ENCODE measurements at places on chromosomes 11 and 22.
A peak's percentile ranks its signal among the peaks of the same experiment; 100 is the strongest.

GRCh38 chr11:94854770-94855633, 86.8 kb downstream of the AMOTL1 start:
- no peak for DNase-seq

GRCh38 chr11:115471367-115471766, 32.8 kb downstream of the CADM1 start:
- DNase-seq: no peak

- DNase-seq: no peak
Observed at GRCh38 chr11:93477684-93478234, 65.4 kb downstream of the SMCO4 start.

DNA sequence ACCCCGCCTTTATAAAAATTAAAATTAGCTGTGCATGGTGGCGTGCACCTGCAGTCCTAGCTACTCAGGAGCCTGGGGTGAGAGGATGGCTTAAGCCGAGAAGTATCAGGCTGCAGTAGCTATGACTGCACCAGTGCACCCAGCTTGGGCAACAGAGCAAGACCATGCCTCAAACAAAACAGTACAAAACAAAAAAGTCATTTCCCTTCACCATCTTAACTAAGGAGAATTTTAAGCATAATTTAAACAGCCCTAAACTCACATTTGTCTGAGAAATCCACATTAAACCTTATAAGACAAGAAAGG, 23.3 kb upstream of the TFIP11 start:
- no peak for DNase-seq

DNA sequence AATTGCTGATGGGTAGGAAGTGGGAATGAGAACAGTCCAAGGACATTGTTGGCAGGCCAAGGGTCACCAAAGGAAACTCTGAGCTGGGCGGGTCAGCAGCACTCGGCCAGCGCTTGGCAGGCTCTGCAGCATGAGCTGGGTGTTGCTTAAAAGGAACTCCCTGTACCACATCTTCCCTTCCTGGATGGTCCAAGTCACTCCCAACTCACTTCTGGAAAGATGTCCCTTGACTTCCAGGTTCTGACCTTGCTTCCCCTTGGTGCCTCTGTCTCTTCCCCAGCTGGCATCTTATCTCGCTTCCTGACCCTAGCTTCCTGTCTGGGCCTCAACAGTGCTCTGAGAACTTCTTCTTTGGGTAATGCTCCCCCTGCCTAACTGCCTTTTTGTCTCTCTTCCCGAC, 24.8 kb upstream of the SWAP70 start:
- DNase-seq: no peak

DNA sequence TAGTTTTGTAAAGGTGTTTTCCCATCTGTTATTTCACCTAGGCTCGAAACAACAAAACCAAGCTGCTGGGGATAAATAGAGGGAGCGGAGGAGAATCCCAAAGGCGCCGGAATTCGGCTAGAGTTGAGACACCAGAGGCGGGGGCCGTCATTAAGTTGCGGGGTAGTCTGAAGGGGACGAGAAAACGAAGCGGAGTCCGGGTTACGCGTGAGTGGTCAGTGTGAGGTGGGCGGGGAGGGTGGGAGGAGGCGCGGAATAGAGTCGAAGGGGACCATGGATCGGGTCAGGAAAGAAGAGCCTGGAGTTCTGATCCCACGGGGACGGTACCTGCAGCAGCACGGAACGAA, 361 bp downstream of the SRPRA start:
- no peak for DNase-seq

GRCh38 chr11:41309111-41309522, 150.3 kb downstream of the LRRC4C start:
- DNase-seq: no peak

DNA sequence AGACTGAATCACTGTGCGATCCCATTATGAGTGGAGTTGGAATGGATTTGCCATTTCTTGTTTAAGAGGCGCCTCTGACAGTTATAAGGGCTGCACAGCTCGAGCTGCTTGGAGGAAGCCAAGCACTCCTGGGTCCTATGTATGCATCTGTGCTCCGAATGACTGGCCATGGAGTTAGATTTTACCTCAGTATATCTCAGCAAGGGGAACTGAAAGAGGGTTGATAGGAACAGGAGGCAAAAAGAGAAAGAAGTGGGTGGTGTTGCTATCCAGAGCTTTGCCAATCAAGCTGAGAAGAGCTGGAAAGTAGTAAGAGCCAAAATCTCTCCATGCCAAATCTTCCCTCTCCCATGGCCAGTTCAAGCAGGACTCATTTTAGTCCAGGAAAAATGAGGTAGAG, 632.0 kb upstream of the KIRREL3 start:
- DNase-seq: no peak

- DNase-seq: no peak
Observed at GRCh38 chr22:29157759-29158535, 47.7 kb upstream of the EMID1 start.

GRCh38 chr11:20363500-20364340, at the start of gene HTATIP2:
Gene HTATIP2 (plus strand): TSS chr11:20363714. CDS start chr11:20364238, 524 bp downstream.
- DNase-seq: peak; percentile 74

GRCh38 chr22:46851311-46851710, 88.9 kb downstream of the TBC1D22A start:
- DNase-seq: no peak

- DNase-seq: no peak
Observed at GRCh38 chr22:24807284-24807950, 1.4 kb downstream of the SGSM1 start.

- DNase-seq: no peak
Observed at GRCh38 chr11:44139565-44140330, 44.3 kb downstream of the EXT2 start.

DNA sequence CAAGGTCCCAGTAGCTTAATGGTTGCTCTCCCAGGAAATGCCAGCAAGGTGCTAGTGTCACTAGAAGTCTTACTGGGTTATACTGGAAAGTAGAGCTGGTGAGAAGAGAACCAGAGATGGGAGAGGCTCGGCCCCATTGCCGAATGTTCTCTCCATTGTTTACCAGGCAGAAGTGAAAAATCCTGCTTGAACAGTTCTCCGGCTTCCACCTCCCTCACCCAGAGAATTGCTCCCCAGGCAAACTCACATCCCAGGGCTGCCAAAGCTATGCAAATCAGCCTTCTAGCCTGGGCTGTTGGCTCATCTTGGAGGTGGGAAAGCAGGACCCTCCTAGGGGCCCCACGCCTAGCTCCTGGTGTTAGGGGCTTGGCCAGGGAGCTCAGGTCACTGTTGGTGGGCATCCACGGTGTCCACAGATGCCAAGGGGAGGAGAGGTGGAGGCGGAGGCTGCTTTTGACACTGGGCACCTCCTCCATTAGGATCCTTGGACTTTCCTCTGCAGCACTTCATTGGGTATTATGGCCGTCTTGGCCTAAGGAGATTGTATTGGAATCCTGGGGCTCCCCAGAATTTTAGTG, 20.1 kb downstream of the POU2F3 start:
- DNase-seq: no peak

DNA sequence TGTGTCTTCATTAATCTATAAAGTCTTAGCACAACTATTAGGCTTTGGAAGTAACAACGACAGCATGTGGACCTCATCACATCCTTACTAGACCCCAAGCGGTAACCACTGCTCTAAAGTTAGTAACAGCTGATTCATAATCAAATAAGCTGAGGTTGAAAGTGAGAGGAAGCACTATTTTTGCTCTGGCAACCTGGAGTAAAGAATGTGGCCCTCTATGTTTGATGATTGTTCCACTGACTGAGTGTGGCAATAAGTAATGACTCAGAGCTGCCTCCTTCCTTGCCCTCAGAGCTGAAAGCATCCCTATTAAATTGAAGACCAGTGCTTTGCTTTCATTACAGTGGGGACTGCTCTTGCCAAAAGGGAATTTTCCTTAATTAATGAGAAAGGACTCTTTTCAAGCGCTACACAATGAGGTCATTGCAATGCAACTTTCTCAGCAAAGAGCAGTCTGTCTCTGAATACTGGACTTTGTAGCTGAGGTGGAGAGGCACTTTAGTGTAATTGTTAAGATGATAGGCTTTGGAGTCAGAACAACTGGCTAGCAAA, 906.1 kb upstream of the RAG2 start:
- DNase-seq: no peak

GRCh38 chr11:44973632-44974401, 23.1 kb upstream of the TP53I11 start:
- no peak for DNase-seq

- DNase-seq: no peak
Observed at GRCh38 chr11:97502201-97502600, 1112.4 kb downstream of the JRKL start.

- no peak for DNase-seq
Observed at GRCh38 chr11:78708388-78708787, 133.7 kb upstream of the NARS2 start.

DNA sequence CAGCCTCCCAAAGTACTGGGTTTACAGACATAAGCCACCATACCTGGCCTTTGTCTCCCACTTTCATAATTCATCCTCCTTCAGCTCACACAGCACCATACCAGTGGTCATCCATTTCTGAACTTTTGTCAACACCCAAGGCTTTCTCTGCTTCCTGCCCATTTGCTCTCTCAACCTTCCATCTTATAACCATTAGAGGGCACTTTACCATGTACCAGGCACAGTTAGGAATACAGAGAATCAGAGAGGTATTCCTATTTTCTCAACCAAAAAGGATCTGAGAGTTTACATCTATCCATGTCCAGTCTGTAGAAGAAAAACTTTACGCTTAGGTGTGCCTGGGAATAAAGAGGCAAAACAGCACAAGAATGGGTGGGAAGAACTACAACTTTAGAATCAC, 397.6 kb downstream of the BUD13 start:
- DNase-seq: no peak

GRCh38 chr22:30652852-30653251, 14.8 kb downstream of the DUSP18 start:
- DNase-seq: no peak

GRCh38 chr22:33329398-33329797, 271.2 kb upstream of the SYN3 start:
- no peak for DNase-seq

- DNase-seq: no peak
Observed at GRCh38 chr11:455566-456147, 5.6 kb downstream of the PTDSS2 start.

DNA sequence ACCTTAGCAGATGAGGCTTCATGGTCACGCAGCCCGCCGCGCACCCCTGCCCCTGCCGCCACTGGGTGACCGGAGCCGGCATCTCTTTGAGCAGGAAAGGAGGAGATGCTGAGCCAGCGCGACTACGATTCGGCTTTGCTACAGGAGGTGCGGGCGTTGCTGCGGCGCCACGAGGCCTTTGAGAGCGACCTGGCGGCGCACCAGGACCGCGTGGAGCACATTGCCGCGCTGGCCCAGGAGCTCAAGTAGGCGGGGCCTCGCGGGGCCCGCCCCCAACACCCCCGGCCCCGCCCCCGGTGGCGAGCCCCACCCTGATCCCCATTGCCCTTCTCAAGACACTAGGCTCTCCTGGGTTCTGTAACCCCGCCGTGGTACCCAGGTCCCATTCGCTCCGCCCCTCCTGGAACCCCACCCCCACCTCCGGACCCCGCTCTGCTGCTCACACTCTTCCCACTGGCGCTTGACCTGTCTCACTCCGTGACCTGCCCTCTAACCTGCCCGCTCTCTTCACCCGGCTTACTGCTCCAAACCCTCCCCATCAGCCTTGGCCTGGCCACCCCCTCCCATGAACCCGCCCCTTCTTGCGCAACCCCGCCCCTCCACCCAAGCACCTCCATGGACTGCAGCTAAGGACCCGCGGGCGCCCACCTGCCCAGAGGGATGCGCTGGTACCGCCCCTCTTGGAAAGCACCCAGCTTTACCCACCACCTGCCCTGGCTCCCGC, 9.1 kb downstream of the CTSF start:
- no peak for DNase-seq
